ENCODE measurements at places on chromosomes 12 and 14.

DNA sequence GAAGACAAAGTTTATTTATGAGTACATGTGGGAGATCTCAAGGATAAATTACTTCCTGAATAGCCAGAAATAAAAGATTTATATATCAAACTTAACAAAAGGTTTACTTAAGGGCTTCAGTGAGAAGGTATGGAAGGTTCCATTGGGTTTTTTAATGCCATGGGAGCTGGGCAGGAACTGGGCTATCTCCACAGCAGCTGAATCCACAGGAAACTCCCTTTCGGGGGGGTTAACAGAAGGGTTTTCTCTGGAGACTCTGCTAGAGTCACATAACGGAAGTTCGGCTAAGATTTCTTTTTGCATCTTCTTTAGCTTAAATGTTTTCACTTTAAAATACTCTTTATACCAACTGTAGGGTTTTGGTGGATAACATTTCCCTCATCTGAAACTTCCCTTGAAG, 113.5 kb downstream of the UNC79 start:
- no peak for DNase-seq

- no peak for DNase-seq
These were observed 898.9 kb upstream of the SEL1L start for GRCh38 chr14:82432301-82433105.

- DNase-seq: no peak
These were observed 4.7 kb downstream of the TDRD9 start for GRCh38 chr14:103932791-103933490.

DNA sequence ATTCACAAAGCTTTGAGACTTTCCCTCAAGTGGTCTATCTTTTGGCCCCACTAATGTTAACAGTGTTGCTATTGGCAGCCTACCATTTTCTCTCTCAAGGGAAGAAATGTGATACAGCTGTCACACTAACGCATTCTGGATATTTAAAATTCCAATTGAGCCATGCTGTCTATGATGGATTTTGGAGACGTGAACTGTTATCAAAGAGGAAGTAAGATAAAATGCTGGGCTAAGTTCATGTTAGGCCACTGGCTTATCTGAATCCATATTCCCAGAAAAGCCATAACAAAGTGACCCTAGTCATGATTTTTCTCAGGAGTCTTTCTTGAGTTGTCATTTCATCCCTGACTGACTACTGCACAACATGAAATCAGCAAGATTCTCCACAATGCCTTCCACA, 200.2 kb downstream of the PHLDA1 start:
- DNase-seq: no peak

DNA sequence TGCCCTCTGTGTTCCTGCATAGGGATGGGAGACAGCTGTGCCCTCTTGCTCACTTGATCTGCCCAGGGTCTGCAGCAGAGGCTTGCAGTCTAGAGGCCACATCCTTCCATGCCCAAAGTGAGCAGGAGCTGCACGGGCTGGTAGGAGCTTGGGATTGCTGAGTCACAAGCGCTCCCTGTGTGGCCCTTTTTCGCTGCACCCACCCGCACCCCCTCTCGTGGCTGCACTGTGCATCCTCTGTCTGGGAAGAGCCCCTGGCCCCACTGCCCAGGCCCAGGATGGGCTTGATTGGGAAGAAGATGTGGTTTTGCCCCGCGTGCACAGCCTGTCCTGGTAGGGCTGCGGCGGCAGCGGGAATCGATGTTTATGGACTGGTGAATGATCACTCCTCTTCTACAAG, 192.4 kb downstream of the TSPAN9 start:
- DNase-seq: no peak

- no peak for DNase-seq
These were observed 33.5 kb upstream of the EVL start for GRCh38 chr14:100031506-100032281.

DNA sequence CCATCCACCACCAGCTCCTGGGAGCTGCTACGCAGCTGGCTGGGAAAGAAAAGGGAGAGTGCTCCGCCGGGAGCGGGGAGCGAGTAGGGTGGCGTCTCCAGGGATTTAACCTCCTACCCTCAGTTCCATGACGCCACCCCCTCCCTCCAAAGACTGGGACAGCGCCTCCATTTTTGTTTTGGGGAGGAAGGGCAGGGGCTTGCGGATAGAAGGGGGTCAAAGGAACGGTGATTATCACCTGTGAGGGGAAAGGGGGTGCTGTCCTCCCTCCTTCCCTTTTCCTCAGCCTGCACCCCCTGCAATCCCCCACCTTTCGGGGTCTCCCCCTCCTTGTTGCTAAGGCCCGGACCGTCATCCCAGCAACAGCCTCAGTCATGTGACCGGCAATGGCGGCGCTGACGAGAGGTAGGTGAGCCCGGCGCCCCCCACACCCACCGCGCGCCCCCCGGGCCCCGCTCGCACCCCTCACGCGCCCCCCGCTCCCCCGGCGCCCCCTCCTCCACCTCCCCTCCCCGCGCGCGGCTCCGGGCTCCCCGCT, at the start of gene DTX3:
DTX3 (plus strand) TSS at position 371 of the 538 bp plus-strand sequence. CDS start 1,694 bp downstream, outside the sequence.
- no peak for DNase-seq

- DNase-seq: no peak
These were observed 99.2 kb upstream of the TBX3 start for GRCh38 chr12:114783089-114783618.

GRCh38 chr12:75774261-75775052, 257.1 kb downstream of the PHLDA1 start:
- DNase-seq: no peak

GRCh38 chr12:56220611-56221231, 1.0 kb downstream of the RNF41 start:
- no peak for DNase-seq

- no peak for DNase-seq
These were observed 22.9 kb downstream of the ZNF268 start for GRCh38 chr12:133204264-133204603.

All from stimulated activated CD8-positive, alpha-beta memory T cell treated with anti-CD3 and anti-CD28 coated beads, Interleukin-4, amount 100 ng/mL, for 1 hour (primary cell).